ENCODE measurements at places on chromosomes 5 and 9. TPM values are rescaled to one million over a fixed set of nuclear protein-coding genes. Genes with fewer than 3 reads are reported as not detected.

DNA sequence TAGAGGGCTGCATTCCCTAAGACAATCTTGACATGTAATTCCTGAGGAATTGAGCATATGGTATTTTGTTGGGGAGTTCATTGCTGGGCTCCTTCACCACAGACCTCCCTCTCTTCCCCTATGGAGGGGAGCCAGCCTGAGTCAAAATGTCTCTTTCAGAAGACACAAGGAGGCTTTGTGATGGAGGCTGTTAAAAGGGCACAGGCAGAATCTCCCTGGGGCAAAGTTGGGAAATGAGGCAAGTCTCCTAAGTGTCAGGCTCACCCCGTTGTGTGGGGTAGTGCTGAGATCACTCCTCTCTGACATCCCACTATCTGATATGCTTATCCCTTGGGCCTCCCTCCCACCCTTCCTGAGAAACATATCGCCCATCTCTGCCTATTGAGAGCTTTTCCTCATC, 30.6 kb downstream of the GFRA3 start:
- H3K4me3 ChIP-seq: no peak overlapping the region
- no peaks in the 10 kb centered on the region for H3K36me3 ChIP-seq
- DNase-seq: no peak
- H3K4me1 ChIP-seq: peaks cover 2% of the 10 kb centered on the region
- no peak overlapping the region for H3K27ac ChIP-seq
- no peaks in the 10 kb centered on the region for H3K27me3 ChIP-seq

- no peak for DNase-seq
- no peak overlapping the region for H3K4me3 ChIP-seq
- H3K27ac ChIP-seq: no peak overlapping the region
- no peaks in the 10 kb centered on the region for H3K36me3 ChIP-seq
- no peaks in the 10 kb centered on the region for H3K4me1 ChIP-seq
Measured at GRCh38 chr5:65892801-65893200, 33.6 kb upstream of the ERBIN start.

DNA sequence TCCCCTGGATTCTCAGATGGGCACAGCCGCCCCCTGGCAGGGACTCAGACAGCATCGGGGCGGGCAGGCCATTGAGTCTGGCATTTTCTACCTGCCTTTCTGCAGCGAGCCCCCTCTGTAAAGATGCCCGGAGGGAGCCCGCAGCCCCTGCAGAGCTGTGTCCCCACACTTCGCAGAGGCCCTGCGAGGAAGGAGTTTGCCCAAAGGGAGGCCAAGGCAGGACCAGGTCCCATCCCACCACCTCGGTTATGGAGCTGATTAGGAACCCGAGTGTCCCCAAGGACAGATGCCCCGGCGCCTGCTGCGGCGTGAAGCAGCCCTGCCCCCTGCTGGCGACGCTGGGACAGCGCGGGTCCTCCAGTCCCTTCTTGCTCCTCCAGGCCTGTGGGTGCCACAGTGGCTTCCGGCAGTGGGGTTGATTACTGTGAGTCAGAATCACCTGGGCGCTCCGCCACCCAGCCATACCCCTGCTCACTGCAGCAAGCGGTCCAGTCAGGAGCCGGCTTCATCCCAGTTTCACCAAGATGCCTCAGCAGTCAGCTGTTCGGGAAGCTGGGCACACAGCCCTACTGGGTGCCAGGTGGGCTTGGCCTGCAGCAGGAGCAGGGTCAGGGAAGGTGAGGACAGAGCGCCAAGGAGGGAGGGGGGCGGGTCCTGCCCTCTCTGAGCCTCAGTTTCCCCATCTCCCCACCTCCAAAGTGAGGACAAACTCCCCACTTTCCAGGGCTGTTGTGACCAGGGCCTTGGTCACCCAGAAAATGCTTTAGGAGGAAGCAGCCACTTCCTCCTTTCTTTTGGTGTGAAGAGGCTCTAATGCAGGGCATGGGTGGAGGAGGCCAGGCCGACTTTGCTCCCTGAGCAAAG, 117.2 kb downstream of the RXRA start:
- no peaks in the 10 kb centered on the region for H3K27me3 ChIP-seq
- peak; percentile 83 for DNase-seq
- H3K4me3 ChIP-seq: no peak overlapping the region
- peak overlapping the region; percentile 38 for H3K27ac ChIP-seq
- no peaks in the 10 kb centered on the region for H3K36me3 ChIP-seq
- H3K4me1 ChIP-seq: peaks cover 16% of the 10 kb centered on the region

- peaks cover 19% of the 10 kb centered on the region for H3K4me1 ChIP-seq
- no peak for DNase-seq
- H3K27ac ChIP-seq: no peak overlapping the region
- H3K27me3 ChIP-seq: no peaks in the 10 kb centered on the region
- H3K36me3 ChIP-seq: no peaks in the 10 kb centered on the region
Measured at GRCh38 chr5:140239461-140239860, 63.4 kb downstream of the PFDN1 start.

GRCh38 chr9:127112056-127112455, 10.4 kb downstream of the ANGPTL2 start:
- H3K27ac ChIP-seq: no peak overlapping the region
- DNase-seq: no peak
- no peak overlapping the region for H3K4me3 ChIP-seq
- no peaks in the 10 kb centered on the region for H3K4me1 ChIP-seq
- no peaks in the 10 kb centered on the region for H3K36me3 ChIP-seq

DNA sequence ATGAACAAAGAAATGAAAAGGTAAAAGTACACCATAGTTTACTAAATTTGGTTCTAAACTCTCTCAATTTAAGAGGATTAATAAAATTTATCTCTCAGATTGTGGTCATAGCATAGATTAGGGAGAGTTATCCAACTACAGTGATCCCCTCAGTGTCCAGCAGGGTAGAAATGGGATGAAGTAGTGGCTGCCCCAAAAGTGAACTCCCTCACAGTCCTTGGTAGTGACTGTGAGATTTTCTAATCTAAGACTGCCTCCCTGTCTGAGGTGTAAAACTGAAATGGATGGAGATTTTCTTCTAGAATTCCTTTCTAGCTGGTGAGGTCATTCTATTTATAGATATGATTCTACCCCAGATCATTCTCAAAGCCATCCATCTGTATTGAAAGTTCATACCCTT, 455.5 kb downstream of the ACTL7B start:
- H3K27me3 ChIP-seq: no peaks in the 10 kb centered on the region
- H3K4me1 ChIP-seq: no peaks in the 10 kb centered on the region
- H3K27ac ChIP-seq: no peak overlapping the region
- no peak for DNase-seq
- H3K36me3 ChIP-seq: no peaks in the 10 kb centered on the region

DNA sequence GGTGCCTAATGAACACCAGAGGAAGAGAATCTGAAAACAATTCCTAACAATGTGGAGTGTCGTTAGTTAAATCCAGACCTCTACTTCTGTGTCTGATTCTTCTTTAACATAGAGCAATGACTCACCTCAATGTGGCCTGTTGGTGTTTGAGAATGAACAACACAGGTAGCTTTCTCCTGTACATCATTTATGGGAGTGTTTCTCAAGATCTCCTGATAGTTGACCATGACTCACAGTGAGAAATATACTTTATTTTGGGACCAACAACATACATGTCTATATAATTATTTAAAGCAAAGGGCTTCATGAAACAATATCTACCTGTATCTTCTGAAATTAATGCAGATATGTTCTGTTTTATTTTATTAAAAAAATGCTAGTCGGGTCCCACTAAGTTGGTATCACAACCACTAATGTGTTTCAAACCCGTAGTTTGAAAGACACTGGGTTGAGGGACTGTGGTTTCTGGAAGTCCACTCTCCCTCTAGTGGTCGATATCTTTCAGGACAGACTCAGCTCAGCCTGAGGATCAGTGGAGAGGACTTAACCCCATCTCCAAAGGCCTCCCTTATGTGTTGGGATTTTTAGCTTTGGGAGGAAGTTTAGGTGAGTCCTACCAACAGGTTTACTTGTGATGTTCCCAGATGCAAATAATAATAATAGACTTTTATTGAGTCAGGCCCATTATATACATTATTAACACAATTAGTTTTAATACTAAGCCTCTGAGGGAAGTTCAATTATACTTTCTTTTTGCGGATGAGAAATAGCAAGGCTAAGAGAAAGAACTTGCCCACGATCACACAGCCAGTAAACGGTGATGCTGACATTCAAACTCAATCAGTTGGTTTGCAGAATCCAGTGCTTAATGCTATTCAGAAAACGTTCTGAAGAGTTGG, 70.0 kb upstream of the KLF9 start:
- H3K27me3 ChIP-seq: no peaks in the 10 kb centered on the region
- DNase-seq: no peak
- peak overlapping the region; percentile 46 for H3K27ac ChIP-seq

DNA sequence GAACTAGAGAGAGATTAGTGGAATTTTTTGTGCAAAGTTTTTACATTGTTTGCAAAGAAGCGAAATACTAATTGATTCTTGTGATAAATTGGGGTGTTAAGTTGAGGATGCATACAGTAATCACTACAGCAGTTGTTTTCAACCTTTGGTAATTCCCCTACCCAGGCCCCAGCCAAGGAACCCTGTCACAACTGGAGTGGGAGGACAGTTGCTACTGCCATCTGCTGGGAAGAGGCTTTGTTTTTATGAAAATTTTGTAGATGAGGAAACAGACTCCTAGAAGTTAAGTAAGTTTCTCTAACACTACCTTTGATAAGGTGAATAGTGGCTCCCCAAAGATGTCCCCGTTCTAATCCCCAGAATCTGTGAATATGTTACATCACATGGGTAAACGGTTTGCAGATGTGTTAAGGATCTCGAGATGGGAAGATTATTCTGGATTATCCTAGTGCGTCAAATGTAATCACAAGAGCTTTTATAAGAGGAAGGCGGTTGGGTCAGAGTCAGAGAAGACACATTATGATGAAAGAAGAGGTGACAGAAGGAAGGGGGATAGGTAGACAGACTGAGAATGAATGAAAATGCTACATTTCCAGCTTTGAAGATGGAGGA, 34.0 kb upstream of the PPP1R2B start:
- H3K4me3 ChIP-seq: no peak overlapping the region
- DNase-seq: no peak
- H3K27ac ChIP-seq: no peak overlapping the region

DNA sequence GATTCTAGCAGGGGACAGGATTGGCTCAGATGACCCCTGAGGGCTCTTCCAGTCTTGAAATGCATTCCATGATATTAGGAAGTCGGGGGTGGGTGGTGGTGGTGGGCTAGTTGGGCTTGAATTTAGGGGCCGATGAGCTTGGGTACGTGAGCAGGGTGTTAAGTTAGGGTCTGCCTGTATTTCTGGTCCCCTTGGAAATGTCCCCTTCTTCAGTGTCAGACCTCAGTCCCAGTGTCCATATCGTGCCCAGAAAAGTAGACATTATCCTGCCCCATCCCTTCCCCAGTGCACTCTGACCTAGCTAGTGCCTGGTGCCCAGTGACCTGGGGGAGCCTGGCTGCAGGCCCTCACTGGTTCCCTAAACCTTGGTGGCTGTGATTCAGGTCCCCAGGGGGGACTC, 2.9 kb upstream of the MYOZ3 start:
- H3K27me3 ChIP-seq: no peaks in the 10 kb centered on the region
- no peak overlapping the region for H3K4me3 ChIP-seq
- peaks cover 22% of the 10 kb centered on the region for H3K4me1 ChIP-seq

DNA sequence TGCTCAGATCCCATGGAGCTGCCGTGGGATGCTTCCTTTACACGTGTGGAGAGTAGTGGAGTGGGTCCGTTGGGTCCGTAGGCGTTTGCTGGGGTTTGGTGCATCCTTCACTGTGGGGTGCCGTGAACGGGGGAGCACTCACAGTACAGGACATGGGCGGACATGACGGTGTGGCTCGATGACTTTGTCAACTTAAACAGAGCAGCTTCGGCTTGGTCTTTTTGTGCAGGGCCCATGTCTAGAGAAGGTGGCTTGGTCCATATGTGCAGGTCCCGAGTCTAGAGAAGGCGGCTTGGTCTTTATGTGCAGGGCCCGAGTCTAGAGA, 26.4 kb upstream of the EXOC3 start:
- H3K27ac ChIP-seq: no peak overlapping the region
- no peaks in the 10 kb centered on the region for H3K27me3 ChIP-seq
- H3K4me3 ChIP-seq: no peak overlapping the region
- no peaks in the 10 kb centered on the region for H3K4me1 ChIP-seq
- H3K36me3 ChIP-seq: no peaks in the 10 kb centered on the region
- no peak for DNase-seq

DNA sequence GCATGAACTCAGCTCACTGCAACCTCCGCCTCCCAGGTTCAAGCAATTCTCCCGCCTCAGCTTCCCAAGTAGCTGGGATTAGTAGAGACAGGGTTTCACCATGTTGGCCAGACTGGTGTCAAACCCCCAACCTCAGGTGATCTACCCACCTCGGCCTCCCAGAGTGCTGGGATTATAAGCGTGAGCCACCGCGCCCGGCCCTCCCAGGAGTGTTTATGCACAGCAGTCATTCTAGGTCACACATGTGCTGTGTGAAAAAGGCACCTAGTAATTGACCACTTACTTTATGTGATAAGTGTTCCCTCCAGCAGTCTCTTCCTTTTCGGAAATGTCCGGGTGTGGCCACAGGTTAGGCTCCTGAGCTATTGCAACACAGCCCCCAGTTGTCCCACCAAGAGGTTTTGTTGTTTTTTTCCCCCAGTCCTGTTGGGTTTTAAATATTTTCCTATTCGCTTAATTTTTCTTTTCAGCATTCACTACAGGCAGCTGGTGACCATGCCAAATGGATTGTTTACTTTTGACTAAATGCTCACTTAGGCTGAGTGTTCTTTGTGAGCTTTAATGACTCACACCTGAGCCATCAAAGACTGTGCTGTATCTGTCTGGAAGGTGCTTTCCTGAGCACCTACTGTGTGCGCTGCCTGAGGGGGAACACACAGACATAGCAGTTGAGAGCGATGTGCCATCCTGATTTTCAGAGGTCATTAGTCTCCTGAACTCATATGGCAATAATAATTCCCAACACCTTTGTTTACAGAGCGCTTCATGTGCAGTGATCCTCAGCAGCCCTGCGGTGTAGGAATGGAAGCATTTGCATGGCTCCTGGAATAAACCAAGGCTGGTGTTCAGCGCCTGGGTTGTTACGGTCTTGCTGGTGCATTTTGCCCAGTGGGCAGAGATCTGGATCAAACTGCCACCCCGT, 94.3 kb downstream of the MVB12B start:
- no peak overlapping the region for H3K4me3 ChIP-seq
- no peaks in the 10 kb centered on the region for H3K27me3 ChIP-seq
- no peaks in the 10 kb centered on the region for H3K4me1 ChIP-seq
- no peak for DNase-seq
- H3K36me3 ChIP-seq: peaks cover 5% of the 10 kb centered on the region
- no peak overlapping the region for H3K27ac ChIP-seq

- no peaks in the 10 kb centered on the region for H3K4me1 ChIP-seq
- no peak overlapping the region for H3K27ac ChIP-seq
- H3K4me3 ChIP-seq: no peak overlapping the region
- no peaks in the 10 kb centered on the region for H3K27me3 ChIP-seq
- H3K36me3 ChIP-seq: no peaks in the 10 kb centered on the region
- no peak for DNase-seq
Measured at GRCh38 chr5:72402959-72403628, 82.9 kb downstream of the PTCD2 start.

The PTCH1 gene
- 2.5 TPM for total RNA-seq

The SPINK4 gene
- not detected for total RNA-seq

All from liver (tissue), 10 donors.